ENCODE measurements at places on chromosomes 2 and 18. TPM values are rescaled to one million over a fixed set of nuclear protein-coding genes. Genes with fewer than 3 reads are reported as not detected.

DNA sequence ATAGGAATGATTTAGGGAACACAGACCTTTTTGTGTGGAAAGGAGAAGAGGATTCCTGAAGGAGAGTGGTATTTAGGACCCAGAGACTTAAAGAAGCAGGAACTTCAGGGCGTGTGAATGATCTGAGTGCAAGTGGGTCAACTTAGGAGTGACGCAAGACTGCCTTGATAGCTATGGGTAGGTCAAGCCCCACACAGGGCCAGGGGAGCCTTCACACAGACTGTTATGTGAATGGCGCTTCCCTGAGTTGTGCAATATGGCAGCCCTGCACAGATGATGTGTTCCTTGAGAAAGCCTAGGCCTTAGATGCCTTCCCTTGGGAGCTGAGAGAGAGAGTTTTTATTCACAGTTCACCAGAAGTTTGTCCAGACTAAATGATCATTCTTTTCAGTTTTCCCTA is 47.1 kb upstream of the IGFBP5 start:
- DNase-seq, result no peak
- peaks cover 20% of the 10 kb centered on the region for H3K4me1 ChIP-seq
- H3K27me3 ChIP-seq, result no peaks in the 10 kb centered on the region
- H3K27ac ChIP-seq, result no peak overlapping the region

- no peak for DNase-seq
- no peaks in the 10 kb centered on the region for H3K27me3 ChIP-seq
- no peak overlapping the region for H3K27ac ChIP-seq
- peaks cover 6% of the 10 kb centered on the region for H3K36me3 ChIP-seq
Observed at GRCh38 chr18:79315596-79315995, 80.1 kb upstream of the NFATC1 start.

DNA sequence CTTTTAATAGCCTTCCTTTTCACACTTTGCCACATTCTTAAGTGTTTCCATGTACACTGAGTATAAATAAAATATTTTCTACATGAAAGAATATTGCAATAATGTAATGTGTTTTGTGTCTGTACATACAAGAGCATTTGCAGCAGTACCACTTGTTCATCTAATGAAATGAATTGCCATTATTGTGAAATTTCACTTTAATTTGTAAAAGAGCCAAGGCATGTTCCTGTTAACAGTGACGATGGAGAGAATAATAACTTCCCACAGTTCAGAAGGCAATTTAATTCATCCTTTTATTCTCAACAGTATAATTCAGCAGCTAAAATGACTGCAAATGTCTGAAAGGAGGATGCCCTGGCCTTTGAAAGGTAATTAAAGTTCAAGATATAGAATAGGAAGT is 853.9 kb downstream of the LRRTM4 start:
- no peaks in the 10 kb centered on the region for H3K27me3 ChIP-seq
- no peaks in the 10 kb centered on the region for H3K4me1 ChIP-seq

DNA sequence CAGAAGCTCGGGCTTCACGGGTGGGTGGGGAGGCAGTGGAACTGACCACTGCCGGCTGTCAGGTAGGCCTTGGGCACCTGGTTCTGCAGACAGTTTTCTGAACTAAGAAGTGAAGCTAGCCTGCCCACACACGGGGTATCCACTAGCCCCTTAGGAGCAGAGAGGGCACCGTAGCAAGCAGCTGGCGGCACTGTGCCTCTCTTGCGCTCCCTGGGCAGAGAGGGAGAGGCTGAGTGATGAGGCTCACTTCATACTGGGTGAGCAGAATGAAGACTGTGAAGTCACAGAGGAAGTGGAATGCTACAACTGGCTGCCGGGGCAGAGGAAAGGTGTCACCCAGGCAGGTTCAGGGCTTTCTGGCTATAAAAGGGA is 753 bp downstream of the ITPRIPL1 start:
- H3K36me3 ChIP-seq, result no peaks in the 10 kb centered on the region
- no peaks in the 10 kb centered on the region for H3K27me3 ChIP-seq
- H3K27ac ChIP-seq, result no peak overlapping the region
- no peak for DNase-seq

DNA sequence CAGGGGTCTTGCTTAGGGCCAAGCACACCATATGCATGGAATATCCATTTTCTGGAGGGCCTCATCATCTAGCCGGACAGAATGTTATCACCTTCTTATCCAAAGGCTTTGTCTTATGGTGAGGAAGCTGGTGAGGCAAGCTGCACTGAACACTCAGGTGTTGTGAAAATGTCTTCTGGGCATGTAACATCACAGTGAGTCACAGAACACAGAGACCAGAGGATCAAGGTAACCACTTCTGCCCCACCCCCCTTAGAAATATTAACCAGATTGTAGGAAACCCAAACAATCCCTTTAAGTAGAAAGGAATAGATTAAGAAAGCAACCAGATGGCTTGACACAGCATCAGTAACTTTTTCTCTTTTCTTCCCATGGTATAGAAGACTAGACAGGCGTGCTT is 51.1 kb downstream of the MYO5B start:
- no peaks in the 10 kb centered on the region for H3K36me3 ChIP-seq
- no peak for DNase-seq
- no peaks in the 10 kb centered on the region for H3K27me3 ChIP-seq
- no peaks in the 10 kb centered on the region for H3K4me1 ChIP-seq
- no peak overlapping the region for H3K4me3 ChIP-seq

SIX3 gene
- not detected for total RNA-seq

- peak; percentile 16 for DNase-seq
- H3K4me3 ChIP-seq, result no peak overlapping the region
- peaks cover 7% of the 10 kb centered on the region for H3K36me3 ChIP-seq
Observed at GRCh38 chr2:239143858-239144712, 256.7 kb downstream of the HDAC4 start.

- H3K27me3 ChIP-seq, result no peaks in the 10 kb centered on the region
- no peaks in the 10 kb centered on the region for H3K4me1 ChIP-seq
- DNase-seq, result no peak
- H3K36me3 ChIP-seq, result no peaks in the 10 kb centered on the region
Observed at GRCh38 chr2:37866171-37866934, 58.7 kb upstream of the RMDN2 start.

DNA sequence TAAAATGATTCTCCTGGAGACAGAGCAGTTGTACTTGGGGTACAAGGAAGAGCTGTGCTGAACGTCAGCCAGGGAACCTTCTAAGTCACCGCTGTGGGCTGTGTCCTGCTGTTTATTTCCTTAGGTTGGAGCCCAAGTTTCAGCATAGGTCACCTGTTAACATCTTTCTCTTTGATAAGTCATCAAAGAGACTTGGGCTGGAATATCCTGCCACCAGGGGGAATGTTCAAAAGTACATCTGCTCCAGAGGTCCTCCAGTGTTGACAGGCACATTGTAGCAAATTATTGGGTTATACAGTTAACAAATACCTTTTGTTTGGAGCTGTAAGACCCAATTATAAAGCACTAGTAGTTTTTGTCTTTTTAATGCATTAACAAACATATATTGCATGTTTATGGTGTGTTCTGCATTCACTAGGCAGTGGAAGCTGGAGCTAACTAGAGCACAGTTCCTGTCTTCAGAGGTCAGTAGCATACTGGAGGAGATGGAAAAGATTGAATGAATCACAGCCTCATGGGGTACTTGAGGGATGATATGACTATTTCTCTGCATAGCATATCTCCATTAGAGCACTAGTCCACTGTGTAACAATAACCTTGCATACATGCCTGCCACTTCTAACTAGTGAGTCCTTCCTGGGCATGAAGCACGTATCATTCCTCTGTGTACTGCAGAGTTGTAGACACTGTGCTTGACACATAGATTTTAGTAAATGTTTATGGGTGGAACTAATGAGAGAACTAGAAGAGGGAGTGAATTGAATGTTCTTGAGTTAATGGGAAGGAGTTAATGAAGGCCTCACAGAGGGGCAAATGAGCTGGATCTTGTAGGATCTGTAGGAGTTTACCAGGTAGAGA is 182.1 kb downstream of the AGAP1 start:
- H3K36me3 ChIP-seq, result no peaks in the 10 kb centered on the region
- no peaks in the 10 kb centered on the region for H3K27me3 ChIP-seq
- no peak overlapping the region for H3K4me3 ChIP-seq

TBC1D8 gene
- total RNA-seq, result 36.8 TPM

DNA sequence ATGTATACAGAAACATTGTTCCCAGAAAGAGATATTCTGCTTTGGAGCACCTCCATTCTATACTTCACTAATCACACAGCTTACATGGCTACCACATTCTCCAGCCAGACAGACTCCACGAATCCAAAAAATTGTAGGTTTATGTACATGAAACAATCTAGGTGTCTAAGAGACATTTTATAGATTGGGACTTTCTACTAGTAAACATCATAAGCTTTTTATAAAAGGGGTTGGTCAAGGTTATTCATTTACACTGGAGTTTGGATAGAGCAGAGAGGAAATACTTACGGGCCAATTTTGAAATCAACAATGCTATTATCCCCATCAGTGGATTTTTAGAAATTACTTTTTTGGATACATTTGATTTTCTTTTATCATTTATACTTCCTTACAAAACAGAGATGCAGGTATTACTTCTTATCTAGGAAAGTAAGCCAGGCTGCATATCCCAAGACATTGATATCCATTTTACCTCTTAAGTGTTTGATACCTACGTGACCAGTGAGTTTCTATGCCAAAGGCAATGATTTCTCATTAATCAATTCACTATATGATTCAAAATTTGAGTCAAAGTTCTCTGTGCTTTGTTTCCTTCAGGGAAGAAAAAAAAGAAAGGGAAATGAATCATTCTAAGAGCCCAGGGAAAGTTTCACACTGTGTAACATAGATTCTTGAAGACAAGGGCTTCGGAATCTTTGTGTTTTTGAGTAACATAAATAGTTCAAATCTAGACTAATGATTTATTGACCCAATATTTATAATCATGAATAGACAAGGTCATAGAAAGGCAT is 140.5 kb downstream of the PTH2R start:
- no peak for DNase-seq
- H3K4me3 ChIP-seq, result no peak overlapping the region
- no peaks in the 10 kb centered on the region for H3K36me3 ChIP-seq
- H3K4me1 ChIP-seq, result no peaks in the 10 kb centered on the region
- H3K27ac ChIP-seq, result no peak overlapping the region

- DNase-seq, result no peak
- H3K27me3 ChIP-seq, result no peaks in the 10 kb centered on the region
- peaks cover 6% of the 10 kb centered on the region for H3K36me3 ChIP-seq
- H3K4me3 ChIP-seq, result no peak overlapping the region
Observed at GRCh38 chr2:69499966-69500365, 62.7 kb upstream of the NFU1 start.

- H3K4me3 ChIP-seq, result no peak overlapping the region
- H3K27me3 ChIP-seq, result no peaks in the 10 kb centered on the region
- H3K36me3 ChIP-seq, result no peaks in the 10 kb centered on the region
- DNase-seq, result no peak
- no peak overlapping the region for H3K27ac ChIP-seq
- H3K4me1 ChIP-seq, result no peaks in the 10 kb centered on the region
Observed at GRCh38 chr2:130776550-130776949, 21.2 kb downstream of the AMER3 start.

GRCh38 chr2:153476491-153476815 is 2.1 kb downstream of the RPRM start:
- no peak for DNase-seq
- H3K4me1 ChIP-seq, result peaks cover 7% of the 10 kb centered on the region
- H3K27ac ChIP-seq, result no peak overlapping the region
- H3K36me3 ChIP-seq, result no peaks in the 10 kb centered on the region
- no peaks in the 10 kb centered on the region for H3K27me3 ChIP-seq

NAGK gene
- 40.5 TPM for total RNA-seq

- no peak overlapping the region for H3K27ac ChIP-seq
- H3K4me3 ChIP-seq, result no peak overlapping the region
- H3K27me3 ChIP-seq, result no peaks in the 10 kb centered on the region
- H3K36me3 ChIP-seq, result no peaks in the 10 kb centered on the region
- no peaks in the 10 kb centered on the region for H3K4me1 ChIP-seq
Observed at GRCh38 chr18:75125382-75126331, 83.3 kb downstream of the PTGR3 start.

GRCh38 chr18:23200756-23201155 is 65.5 kb downstream of the CABLES1 start:
- DNase-seq, result no peak
- no peaks in the 10 kb centered on the region for H3K4me1 ChIP-seq
- H3K27ac ChIP-seq, result no peak overlapping the region
- no peaks in the 10 kb centered on the region for H3K27me3 ChIP-seq
- H3K36me3 ChIP-seq, result no peaks in the 10 kb centered on the region
- no peak overlapping the region for H3K4me3 ChIP-seq

- peaks cover 15% of the 10 kb centered on the region for H3K36me3 ChIP-seq
- no peaks in the 10 kb centered on the region for H3K27me3 ChIP-seq
- DNase-seq, result no peak
- H3K4me3 ChIP-seq, result no peak overlapping the region
Observed at GRCh38 chr2:15547115-15547876, 13.8 kb downstream of the NBAS start.

DOK1 gene
- 18.1 TPM for total RNA-seq

GRCh38 chr2:50746526-50746925 is 285.4 kb downstream of the NRXN1 start:
- H3K4me1 ChIP-seq, result no peaks in the 10 kb centered on the region
- H3K27me3 ChIP-seq, result no peaks in the 10 kb centered on the region
- H3K27ac ChIP-seq, result no peak overlapping the region
- H3K36me3 ChIP-seq, result no peaks in the 10 kb centered on the region
- DNase-seq, result no peak

MYO5B gene
- total RNA-seq, result 102 TPM

- H3K4me1 ChIP-seq, result peaks cover 87% of the 10 kb centered on the region
- H3K36me3 ChIP-seq, result no peaks in the 10 kb centered on the region
Observed at GRCh38 chr18:9109523-9109922, 7.0 kb downstream of the NDUFV2 start.

DNA sequence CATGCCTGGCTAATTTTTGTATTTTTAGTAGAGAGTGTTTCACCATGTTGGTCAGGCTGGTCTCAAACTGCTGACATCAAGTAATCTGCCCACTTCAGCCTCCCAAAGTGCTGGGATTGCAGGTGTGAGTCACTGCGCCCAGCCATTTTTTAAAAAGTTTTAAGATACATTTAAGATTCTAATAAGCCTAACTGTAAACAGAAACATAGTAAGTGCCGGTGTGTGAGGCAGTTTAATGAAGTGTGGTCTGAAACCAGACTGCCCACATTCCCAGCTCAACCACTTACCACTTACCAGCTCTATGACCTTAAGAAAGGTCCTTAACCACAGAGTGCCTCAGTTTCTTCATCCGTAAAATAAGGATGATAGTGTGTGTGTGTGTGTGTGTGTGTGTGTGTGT is 42.4 kb downstream of the TMEM237 start:
- H3K4me3 ChIP-seq, result no peak overlapping the region
- H3K27me3 ChIP-seq, result no peaks in the 10 kb centered on the region
- no peaks in the 10 kb centered on the region for H3K36me3 ChIP-seq
- H3K4me1 ChIP-seq, result no peaks in the 10 kb centered on the region
- DNase-seq, result no peak

ARL4C gene
- 6.3 TPM for total RNA-seq

- no peaks in the 10 kb centered on the region for H3K36me3 ChIP-seq
- no peaks in the 10 kb centered on the region for H3K27me3 ChIP-seq
- H3K4me3 ChIP-seq, result no peak overlapping the region
- DNase-seq, result no peak
- H3K4me1 ChIP-seq, result peaks cover 8% of the 10 kb centered on the region
Observed at GRCh38 chr2:207255565-207256470, 90.1 kb upstream of the KLF7 start.
